Activated T-helper 1 cell treated with anti-CD3 and anti-CD28 coated beads, Interleukin-2, amount 50 U/mL, for 16 hours (primary cell): ENCODE measurements at places on chromosomes 3 and 15.

GRCh38 chr3:111802163-111802625 is 56.9 kb upstream of the PHLDB2 start:
- no peak for DNase-seq

- no peak for DNase-seq
These were observed 37.7 kb downstream of the PCSK6 start for GRCh38 chr15:101451846-101452245.

DNA sequence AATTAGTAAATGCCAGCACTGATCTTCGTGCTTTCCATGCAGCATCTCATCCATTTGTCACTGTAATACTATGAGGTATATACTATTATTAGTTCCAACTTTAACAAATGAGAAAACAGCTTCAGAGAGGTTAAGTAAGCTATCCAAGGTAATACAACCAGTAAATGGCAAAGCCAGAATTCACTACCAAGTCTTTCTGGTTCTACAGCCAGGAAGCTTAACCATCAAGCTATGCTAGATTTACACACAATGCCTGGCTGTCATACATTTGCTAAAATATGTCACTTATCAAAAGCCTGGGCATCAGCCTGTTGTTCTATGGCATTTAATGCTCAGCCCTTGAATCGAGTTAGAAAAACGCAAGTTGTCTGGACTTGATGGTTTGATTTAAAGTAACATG is 32.6 kb downstream of the TMOD2 start:
- DNase-seq, result no peak

GRCh38 chr3:43181202-43181821 is 75.4 kb upstream of the POMGNT2 start:
- no peak for DNase-seq

GRCh38 chr15:46707452-46707851 is 1009.9 kb upstream of the SEMA6D start:
- no peak for DNase-seq

- no peak for DNase-seq
These were observed 14.2 kb downstream of the NR1D2 start for GRCh38 chr3:23959135-23959900.

- no peak for DNase-seq
These were observed 19.1 kb downstream of the FAM174B start for GRCh38 chr15:92636401-92636907.

- DNase-seq, result no peak
These were observed 81.1 kb downstream of the FILIP1L start for GRCh38 chr3:100033184-100033583.

DNA sequence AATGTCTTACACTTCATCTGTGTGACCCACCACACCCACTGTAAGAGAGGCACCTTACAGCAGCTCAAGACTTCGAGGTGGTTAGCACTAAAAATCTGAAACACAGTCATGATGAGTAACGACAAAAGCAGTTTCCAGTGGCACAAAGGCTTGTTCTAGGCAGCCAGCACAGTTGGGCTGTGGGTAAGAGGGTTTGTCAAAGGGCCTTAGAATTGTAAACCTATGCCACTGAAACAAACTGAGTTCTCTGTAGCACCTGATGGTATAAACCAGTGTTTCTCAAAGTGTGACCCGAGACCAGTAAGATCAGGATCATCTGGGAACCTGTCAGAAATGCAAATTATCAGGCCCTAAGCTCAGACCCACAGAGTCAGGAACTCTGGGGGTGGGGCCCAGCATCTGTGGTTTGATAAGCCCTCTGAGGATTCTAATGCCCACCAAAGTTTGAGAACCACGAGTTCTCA is 36.5 kb downstream of the DAPK2 start:
- DNase-seq, result peak; percentile 23
